ENCODE measurements at places on chromosomes 3 and 15.

DNA sequence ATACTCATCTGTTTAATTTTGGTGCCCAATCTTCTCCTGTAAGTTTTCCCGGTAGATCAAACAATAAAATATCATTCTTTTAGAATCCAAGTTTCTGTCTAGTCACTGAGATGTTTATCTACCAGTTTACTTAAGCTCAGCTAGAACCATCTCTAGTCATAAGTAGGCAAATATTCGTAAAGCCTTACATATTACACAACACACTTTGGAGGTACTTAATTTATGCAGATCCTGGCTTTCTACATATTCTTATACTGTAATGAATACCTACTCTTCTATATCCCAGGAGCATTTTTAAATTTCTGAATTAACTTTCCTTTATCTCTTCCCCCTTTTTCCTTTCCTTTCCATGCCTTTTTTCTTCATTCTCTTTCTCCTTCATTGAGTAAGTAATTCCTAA lies 185.9 kb upstream of the ZBTB20 start:
- DNase-seq, result no peak

GRCh38 chr15:83292317-83292716 lies 7.9 kb upstream of the BNC1 start:
- no peak for DNase-seq

- DNase-seq, result no peak
Observed at GRCh38 chr3:25156626-25157025, 271.4 kb upstream of the RARB start.

GRCh38 chr3:183285828-183286457 lies 32.9 kb downstream of the B3GNT5 start:
- peak; percentile 91 for DNase-seq

- DNase-seq, result no peak
Observed at GRCh38 chr3:116070061-116070460, 375.2 kb downstream of the LSAMP start.

- DNase-seq, result no peak
Observed at GRCh38 chr3:156148946-156149381, 28.6 kb downstream of the KCNAB1 start.

GRCh38 chr3:187610981-187611511 lies 59.1 kb downstream of the SST start:
- no peak for DNase-seq

GRCh38 chr3:127390365-127391025 lies 102.6 kb upstream of the PRR20G start:
- no peak for DNase-seq

GRCh38 chr3:64131725-64132469 lies 93.4 kb downstream of the PRICKLE2 start:
- DNase-seq, result no peak

DNA sequence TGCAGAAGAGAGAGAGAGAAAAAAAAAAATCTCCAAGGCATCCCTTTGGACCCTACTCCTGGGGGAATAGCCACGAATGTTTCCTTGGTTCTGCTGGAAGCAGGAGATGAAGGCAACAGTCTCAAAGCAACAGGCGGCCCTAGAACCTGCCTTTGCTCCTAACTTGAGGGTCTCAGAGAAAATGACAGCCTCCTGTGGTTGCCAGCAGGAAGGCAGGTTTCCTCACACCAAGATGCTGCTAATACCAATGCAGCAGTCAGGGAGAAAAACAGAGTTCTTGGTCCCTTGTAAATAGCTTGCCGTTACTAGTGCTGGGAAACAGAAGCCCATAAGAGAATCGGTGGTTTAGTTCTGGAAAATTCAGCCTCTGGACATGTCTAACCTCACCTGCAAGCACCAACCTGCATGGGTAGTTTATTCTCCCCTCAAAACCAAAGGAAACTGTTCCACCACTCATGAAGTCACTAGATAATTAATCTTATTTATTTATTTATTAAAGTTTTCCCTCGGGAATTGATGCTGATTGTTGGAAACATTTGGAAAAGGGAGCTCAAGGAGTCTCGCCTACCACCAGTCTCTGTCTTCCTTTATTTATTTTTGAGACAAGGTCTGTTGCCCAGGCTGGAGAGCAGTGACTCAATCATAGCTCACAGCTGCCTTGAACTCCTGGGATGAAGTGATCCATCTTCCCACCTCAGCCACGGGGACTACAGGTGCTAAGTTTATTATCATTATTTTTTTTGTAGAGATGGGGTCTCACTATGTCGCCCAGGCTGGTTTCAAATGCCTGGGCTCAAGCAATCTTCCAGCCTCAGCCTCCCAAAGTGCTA lies 883 bp upstream of the FRMD4B start:
- DNase-seq, result no peak

DNA sequence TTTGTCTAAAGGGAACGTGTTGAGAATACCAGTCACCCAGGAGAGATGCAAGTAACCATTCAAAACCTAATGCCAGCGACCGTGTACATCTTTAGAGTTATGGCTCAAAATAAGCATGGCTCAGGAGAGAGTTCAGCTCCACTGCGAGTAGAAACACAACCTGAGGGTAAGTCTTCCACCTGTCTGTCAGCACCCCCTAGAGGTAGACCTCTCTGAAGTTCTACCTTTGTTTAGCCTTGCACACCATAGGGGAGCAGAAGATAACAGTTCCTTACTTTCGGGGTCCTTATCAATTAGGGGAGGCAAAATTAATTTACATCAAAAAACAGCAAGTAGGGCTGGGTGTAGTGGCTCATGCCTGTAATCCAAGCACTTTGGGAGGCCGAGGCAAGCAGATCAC lies 124.4 kb downstream of the HCN4 start:
- DNase-seq, result no peak

GRCh38 chr15:85710340-85710842 lies 84.3 kb downstream of the KLHL25 start:
- DNase-seq, result no peak

DNA sequence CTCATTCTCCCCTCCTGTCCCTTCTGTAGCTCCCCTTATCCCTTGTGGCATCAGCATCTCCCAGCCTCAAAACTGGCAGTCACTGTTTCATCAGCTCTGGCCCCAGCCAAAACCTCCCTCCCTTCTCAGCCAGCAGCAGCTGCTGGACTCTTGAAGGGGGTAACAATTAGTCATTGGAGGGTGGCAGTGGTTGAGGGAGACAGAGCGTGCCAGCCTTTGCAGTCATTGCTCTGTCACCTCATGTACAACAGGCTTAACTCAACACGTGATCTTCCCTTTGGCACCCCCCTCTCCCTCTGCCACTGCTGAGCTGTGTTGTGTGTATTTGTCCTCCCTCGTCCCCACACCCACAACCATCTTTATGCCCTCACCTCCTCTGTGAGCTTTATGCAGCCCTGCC lies 28.2 kb downstream of the RBP2 start:
- DNase-seq, result no peak

DNA sequence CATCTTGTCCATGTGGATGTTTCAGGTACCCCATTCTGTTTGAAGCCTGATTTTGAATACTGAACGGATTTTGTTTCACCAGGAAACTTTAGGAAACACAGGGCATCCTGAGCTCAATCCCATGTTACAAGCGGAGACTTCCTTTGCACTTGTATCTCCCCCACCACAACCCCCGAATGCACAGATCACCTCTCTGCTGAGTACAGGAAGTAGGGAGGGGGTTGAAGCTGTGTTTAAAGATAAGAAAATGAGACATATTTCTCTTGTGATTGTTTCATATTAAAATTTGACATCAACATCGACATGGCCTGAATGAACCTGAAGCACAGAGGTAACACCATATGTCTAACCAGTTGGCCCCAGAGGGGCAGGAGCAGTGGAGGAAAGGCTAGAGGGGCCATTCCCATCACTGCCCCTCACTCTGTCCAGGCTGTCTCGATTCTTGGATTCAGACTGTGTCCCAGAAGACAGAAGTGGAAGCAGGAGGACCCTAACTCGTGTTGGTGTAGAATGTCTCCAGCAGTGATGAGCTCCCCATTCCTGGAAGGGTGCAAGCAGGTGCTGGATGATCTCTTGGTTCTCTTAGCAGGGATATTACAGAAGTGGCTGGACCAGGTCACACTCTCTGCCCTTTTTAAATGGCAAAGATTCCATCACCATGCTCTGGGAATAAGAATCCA lies 59.6 kb upstream of the IQSEC1 start:
- no peak for DNase-seq

DNA sequence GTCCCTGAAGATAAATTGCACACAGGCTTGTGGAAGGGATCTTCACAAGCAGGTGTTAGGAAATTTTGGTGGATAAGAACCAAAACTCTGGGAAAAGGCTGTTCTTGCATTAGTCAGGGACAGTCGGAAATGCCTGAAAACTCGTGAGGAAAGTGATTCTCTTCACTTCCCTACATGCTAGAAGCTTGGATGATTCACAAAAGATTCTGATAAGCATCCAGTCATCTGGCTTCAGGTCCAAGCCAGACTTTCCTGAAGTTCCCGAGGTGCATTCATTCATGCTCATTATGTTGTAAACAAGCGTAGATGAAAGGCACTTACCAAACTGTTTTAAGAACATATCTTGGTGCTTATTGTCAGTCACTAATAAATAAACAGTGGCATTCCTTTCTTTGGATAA lies 1028.7 kb downstream of the NTRK3 start:
- no peak for DNase-seq

DNA sequence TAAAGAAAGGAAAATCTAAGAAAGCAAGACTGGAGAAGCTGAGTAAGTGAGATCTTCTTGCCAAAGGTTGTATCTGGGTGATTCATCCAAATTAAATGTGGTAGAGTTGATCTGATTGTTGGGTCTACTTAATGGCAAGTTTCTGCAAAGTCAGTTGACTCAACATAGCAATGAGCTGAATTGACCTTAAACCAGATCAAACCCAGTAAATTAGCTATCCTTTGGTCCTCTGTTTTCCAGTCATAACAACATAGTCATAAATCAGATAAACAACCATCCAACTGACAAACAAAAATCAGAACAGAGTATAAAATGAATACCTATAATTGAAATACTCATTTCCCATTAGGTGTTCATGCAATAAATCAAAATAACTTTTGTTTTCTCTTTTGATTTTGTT lies 142.6 kb upstream of the CFAP20DC start:
- no peak for DNase-seq
